Uterus (tissue), 4 donors: ENCODE measurements at places on chromosomes 2 and 18. TPM values are rescaled to one million over a fixed set of nuclear protein-coding genes. Genes with fewer than 3 reads are reported as not detected.

The ANKRD44 gene
- total RNA-seq: 20.5 TPM

The ERBB4 gene
- 13.3 TPM for total RNA-seq

The CRYGD gene
- total RNA-seq: not detected

The KCNE4 gene
- total RNA-seq: 12.4 TPM

The B3GNT7 gene
- 8.1 TPM for total RNA-seq

The STPG4 gene
- total RNA-seq: not detected

The CPO gene
- total RNA-seq: 0.90 TPM

The RTP5 gene
- total RNA-seq: 0.15 TPM

The MRO gene
- 0.26 TPM for total RNA-seq

The GKN2 gene
- total RNA-seq: not detected

The CRACDL gene
- total RNA-seq: 2.4 TPM

The FAM237A gene
- total RNA-seq: not detected

The PAX8 gene
- 6.4 TPM for total RNA-seq

The PAPOLG gene
- 15.0 TPM for total RNA-seq

The TUBA4B gene
- 0.43 TPM for total RNA-seq

GRCh38 chr2:168416555-168416954 is 39.5 kb upstream of the CERS6 start:
- DNase-seq: no peak

DNA sequence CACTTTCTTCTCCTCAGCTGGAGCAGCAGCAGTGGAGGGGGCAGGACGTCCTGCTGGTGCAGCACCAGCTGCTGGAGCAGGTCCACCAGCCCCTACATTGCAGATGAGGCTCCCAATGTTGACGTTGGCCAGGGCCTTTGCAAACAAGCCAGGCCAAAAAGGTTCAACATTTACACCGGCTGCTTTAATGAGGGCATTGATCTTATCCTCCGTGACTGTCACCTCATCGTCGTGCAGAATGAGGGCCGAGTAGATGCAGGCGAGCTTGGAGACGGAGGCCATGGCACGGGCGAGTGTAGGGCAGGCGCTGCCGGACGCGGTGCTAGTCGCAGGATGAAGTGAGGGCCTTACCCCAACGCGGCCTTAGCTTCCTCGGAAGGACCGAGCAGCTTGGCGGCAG is 12.5 kb downstream of the HOXD1 start:
- no peak for DNase-seq

DNA sequence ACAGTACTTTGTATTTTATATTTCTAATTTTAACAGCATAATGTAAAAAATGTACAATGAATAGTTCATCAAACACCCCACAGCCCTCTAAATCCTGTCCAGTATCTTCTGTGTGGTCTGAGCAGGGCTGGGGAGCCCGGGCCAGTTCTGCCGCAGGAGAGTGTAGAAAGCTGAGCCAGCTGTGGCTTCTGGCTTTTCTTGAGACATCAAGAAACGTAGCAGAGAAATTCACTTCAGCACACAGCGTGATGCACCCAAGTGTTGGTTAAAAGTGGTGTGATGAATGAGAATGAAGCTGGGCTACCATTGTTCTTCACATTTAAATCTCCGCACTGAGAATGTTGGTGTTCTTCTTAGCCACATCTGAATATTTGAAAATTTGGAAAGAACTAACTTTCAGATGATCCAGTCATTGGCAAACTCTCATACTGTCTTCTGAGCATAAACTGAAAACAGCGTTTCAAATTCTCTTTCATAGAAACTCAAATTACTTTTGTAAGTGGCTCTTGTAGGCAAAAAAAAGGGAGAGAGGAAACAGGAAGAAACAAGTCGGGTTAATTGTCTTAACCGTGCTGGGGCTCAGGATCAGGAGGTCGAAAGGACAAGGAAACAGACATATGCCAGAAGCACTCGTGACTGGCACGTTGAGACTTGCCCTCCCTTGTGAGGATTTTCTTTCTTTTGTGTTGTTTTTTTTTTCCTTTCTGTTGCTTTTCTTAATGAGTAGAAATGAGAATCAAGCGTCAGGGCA is 23.4 kb upstream of the TMEM87B start:
- DNase-seq: no peak

- DNase-seq: no peak
Observed at GRCh38 chr2:166179201-166179600, 51.4 kb upstream of the SCN1A start.

DNA sequence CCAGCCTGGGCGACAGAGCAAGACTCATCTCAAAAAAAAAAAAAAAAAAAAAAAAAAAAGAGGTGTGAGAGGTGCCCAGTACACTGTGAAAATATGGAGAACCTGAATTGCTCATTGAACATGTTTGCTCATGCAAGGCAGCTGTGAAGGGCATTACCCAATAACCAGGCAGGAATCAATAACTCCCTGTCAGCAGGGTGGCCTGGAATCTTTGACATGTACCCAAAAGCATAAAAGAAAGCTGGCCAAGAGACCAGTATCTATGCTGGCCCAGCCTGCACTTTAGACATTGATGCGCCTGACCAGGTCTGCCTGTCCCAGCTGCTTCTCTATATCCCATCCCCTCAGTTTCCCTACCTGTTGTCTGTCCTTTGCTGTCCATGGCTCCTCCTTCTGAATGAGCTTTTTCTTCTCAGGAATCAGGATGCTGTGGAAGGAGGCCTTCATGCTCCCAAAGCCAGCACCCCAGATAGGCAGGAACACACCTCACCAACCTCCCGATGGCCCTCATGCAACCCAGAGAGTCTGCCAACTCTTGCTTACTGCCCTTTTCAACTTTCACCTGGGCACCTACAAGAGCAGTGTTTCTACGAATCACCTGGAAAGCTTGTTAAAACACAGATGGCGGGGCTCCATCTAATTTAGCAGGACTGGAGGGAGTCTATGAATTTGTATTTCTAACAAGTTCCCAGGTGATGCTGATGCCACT is 83.4 kb upstream of the PPP1CB start:
- no peak for DNase-seq

DNA sequence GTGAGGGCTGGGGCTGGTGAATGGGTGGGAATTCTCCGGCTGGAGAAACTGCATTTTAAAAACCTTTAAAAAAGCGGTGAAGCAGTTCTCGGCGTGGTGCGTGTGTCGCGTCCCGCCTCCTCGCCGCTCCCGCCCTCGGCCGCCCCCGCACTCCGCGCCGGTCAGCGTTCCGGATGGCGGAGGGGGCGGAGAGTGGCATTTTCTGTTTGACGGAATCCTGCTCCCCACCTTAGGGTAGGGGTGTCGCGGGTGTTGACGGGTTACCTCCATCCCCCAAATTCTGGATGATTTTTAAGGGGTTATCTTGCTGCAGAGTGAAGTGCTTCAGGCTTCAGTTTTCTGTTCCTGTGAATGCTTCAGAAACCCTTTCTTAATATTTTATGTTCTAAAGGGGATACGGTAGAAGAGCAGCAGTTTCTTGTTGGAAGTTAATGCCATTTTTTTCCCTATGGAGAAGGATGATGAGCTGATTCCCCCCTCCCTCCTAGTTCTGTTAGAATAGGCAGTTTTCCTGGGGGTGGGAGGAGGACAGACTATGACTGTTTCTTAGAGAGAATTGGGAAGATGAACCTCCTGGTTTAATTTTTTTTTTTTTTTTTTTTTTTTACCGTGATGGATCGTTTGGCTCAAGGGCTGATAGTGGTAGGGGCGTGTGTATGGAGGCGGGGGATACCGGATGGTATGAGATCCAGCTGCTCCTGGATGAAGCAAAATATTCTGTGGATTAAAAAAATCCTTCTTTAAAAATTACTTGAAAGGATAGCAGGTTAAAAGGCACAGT is 756 bp downstream of the ABI2 start:
- DNase-seq: peak; percentile 40

DNA sequence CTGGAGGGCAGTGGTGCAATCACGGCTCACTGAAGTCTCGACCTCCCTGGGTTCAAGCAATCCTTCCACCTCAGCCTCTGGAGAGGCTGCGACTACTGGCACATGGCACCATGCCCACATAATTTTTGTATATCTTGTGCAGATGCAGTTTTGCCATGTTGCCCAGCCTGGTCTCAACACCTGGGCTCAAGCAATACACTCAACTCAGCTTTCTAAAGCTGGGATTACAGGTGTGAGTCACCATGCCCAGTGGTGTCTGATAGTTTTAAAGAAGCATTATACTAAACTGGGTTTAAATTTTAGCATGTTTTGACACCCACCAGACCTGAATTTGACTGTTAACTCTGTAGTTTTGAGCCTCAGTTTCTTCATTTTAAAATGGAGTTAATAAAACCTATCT is 109.4 kb upstream of the SLC38A11 start:
- no peak for DNase-seq

DNA sequence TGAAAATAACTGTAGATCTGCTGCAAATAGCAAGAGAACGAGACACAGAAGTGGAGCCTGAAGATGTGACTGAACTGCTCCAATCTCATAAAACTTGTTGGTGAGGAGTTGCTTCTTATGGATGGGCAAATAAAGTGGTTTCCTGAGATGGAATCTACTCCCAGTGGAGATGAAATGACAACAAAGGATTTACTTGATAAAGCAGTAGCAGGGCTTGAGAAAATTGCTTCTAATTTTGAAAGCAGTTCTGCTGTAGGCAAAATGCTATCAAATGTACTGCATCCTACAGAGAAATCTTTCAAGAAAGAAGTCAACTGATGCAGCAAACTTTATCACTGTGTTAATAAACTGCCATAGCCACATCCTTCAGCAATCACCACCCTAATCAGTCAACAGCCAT is 44.0 kb downstream of the RPRD1A start:
- no peak for DNase-seq

DNA sequence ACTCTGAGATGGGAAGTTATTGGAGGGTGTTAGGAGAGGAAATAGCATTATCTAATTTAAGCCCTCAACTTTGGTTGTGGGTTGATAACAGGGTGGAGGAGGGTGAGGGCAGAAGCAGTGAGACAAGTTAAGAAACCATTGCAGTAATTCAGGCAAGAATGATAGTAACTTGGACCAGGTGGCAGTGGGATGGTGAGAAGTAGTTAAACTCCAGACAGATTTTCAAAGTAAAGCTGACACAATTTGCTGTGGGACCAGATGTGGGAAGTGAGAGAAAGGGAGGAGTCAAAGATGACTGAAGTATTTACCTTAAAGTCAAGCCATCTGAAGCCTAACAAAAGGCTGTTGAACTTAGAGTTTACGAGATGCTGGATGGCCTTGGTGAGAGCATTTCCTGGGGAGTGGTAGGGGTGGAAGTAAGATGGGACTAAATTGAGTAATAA is 163.2 kb upstream of the KLF7 start:
- DNase-seq: no peak

DNA sequence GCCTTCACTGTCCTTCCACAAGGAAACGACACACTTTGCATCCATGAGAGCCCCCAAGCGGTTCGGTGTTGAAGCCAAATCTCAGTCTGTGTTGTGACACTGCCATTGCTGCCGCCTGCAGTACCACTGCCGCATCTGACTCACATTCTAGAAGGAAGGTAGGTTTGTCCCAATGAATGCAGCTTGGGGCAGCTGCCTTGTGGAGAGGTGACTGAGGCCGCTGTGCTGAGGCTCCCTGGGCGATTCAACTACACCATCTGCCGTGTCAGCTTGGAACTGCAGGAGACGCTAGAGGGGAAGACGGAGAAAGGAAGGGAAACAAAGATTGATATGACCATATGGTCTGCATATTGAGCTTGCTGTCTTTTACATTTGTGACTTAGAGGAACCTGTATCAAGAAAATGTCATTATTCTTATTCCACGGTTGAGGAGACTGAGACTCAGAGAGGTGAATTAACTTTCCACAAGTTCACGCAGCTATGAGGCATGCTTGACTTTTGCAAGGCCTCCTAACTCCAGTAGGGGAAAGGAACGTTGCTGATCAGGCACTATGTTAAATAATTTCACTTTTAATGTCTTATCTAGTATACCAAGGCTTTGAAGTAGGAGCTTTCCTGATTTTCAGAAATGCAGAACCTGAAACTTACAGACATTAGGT is 43.5 kb upstream of the LMAN1 start:
- peak; percentile 63 for DNase-seq

GRCh38 chr2:112846031-112846430 is 9.5 kb upstream of the IL1B start:
- no peak for DNase-seq

DNA sequence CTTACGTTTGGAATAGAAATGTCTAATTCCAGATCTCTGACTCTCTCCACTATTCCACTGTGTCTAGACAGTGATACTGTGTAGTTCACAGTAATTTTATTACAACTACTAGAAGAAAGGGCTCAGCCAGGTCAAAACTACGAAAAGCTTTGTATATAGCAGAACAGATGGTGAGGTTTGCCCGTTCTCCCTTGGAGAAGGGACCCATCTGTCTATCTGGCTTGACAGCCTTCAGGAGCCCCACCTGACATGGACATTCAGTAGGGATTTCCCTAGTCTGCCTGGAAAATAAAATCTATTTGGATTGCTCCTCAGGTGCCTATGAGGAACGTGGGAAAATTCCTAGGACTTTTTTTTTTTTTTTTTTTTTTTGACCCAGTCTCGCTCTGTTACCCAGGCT is 435.4 kb downstream of the NRXN1 start:
- DNase-seq: no peak

DNA sequence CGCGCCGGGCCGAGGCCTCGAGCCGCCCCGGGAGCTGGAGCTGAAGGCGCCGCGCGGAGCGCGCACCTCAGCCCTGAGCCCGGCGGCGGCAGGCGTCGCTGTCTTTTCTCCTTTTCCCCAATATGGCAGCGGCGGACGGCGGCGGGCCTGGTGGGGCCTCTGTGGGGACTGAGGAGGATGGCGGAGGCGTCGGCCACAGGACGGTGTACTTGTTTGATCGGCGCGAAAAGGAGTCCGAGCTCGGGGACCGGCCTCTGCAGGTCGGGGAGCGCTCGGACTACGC is 369 bp downstream of the SMCHD1 start:
- peak; percentile 52 for DNase-seq

- DNase-seq: no peak
Observed at GRCh38 chr2:15941481-15941850, 1.1 kb downstream of the MYCN start.

- DNase-seq: no peak
Observed at GRCh38 chr2:138269765-138270164, 231.8 kb upstream of the SPOPL start.

DNA sequence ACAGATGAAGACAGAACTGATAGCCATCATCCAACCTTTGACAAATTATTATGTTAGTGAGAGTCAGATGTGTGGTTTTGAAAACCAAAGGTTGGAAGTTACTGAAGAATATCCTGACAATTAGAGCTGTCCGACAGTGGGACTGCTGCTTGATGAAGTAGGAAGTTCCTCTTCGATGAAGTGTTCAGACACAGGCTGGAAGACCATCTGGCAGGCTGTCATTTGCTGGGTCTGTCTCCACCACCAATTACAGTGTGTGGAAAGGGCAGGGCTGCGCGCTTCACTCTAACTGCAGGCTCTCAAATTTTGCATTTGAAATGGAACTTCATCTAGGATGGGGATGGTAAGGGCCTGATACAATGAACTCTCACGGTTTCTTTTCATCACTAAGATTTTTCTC is 313.8 kb downstream of the PIK3C3 start:
- DNase-seq: no peak
